Lower leg skin (tissue), 4 donors: ENCODE measurements at places on chromosomes 6 and 20. TPM values are rescaled to one million over a fixed set of nuclear protein-coding genes. Genes with fewer than 3 reads are reported as not detected.

GRCh38 chr6:36851149-36851614 lies 11.9 kb upstream of the CPNE5 start:
- DNase-seq, result peak; percentile 60

DNA sequence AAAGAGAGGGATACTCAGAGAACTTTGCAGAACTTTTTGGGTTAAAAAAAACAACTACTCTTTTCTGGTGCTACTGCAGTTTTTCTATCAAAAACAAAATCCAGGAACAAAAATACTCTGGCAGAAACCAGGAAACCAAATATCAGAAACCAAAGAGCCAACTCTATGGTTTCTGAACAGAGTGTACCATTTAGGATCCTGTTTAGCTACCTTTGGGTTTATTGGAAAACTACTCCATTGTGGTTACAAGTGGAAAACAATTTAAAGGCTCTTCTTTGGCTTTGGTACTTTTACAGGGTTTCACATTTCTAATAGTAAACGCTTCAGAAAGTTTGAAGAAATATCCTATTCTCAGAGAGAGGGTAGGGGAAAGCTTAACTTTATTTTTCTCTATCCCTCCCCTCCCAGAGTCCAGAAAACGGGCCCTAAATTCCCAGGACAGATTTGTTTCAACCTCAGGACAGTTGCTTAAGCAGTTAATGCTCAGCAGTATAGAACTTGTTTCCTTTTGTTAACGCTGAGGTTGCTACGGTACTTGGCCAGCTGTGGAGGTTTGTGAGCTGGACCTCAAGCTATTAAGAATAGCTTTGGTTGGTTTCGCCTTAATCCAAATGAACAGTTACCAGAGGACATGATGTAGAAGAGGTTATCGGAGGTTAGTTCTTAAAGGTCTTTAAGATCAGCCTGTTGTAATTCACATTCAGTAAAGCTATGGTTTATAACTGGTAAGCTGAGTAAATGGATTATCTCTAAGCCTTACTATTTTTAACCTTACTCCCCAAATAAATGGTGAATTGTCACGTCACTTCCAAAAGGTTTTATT lies 47.9 kb downstream of the FOXO3 start:
- DNase-seq, result no peak

Gene RIMS1
- 9.4 TPM for total RNA-seq

Gene SLC17A3
- not detected for total RNA-seq

Gene MAS1
- not detected for total RNA-seq
